Renal cortical epithelial cell (primary cell): ENCODE measurements at places on chromosomes 5 and 9. TPM values are rescaled to one million over a fixed set of nuclear protein-coding genes. Genes with fewer than 3 reads are reported as not detected.

Gene SPARC
- 103 and 242 TPM in 2 replicates for total RNA-seq

Gene ROPN1L
- total RNA-seq = 3.1 TPM in 1 of 2 replicates, not detected in the other

Gene GDNF
- 0.52 and 0.60 TPM in 2 replicates for total RNA-seq

Gene SHOC1
- 0.30 TPM in 1 of 2 replicates, not detected in the other for total RNA-seq

Gene TBC1D2
- 32.3 and 111 TPM in 2 replicates for total RNA-seq
